ENCODE measurements at places on chromosomes 3 and 15.

DNA sequence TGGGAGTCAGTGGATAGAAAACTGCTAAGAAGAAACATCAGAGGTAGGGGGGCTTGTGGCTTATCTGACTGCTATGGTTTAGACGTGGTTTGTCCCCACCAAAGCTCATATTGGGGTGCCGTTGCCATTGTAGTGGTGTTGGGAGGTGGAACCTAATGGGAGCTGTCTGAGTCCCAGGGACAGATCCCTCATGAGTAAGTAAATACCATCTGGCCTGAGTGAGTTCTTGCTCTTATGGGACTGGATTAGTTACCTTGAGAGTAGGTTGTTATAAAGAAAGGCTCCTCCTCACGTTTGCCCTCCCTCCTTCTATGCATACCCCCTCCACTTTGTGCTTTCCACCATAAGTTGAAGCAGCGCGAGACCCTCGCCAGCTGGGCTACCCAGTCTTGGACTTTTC is 53.4 kb upstream of the VILL start:
- DNase-seq: no peak

DNA sequence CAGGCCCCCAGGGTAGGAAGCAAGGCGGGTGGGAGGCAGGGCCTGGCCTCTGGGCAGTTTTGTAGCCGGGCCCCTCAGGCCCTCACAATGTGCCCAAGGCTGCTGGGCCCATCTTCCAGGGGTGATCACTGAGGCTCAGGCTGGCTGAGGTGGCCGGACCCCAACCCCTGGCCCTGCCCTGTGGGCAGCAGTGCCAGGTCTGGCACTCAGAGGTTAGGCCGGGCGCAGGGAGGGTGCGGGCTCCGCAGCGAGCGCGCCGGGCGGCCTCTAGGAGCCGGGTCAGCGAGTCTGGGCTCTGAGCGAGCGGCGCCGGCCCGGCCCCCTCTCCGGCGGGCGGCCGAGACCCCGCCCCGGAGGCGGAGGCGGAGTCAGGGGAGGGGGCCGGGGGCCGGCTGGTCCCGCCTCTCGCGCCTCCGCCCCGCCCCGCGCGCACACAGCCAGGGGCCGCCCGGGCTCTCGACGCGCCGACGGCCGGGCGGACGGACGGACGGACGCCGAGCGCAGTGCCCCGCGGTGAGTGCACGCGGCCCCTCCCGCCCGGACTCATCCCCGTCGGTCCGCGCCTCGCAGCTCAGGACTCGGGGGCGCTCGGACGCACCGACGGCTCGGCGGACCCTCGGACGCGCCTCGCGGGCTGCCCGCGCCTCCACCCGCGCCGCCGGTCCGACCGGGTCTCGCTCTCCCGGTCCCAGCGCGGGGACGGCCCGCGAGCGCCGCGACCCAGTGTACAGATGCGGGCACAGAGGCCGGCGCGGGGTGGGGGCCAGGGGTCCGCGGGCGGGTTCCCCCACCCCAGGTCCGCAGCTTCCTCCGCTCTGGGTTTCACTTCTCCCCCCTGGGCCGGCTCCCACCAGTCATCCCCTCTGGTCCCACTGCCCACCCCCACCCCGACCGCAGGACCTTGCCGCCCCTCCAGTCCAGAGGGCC is at the start of gene FBLN2:
Gene FBLN2 (plus strand): TSS at position 430 of the 927 bp plus-strand sequence. CDS start 21,231 bp downstream, outside the sequence.
- DNase-seq: peak; percentile 77

DNA sequence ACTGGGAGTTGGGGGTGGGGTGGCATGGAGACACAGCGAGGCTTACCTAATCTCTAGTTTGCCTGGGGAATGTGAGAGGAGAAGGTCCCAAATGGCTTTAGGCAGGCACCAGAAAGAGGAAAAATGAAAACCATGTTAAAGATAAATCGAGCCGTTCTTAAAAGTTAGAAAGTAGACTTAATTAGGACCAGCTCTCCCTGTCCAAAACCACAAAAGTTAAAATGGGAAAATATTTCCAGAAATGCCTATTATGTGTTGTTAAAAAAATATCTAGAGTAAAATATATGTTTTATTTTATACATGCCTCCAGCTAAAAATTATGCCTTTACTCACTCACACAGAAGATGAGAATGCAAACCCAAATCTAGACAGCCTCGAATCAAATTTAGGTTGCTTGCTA is 50.1 kb downstream of the LRTM1 start:
- DNase-seq: no peak

- DNase-seq: peak; percentile 28
Measured at GRCh38 chr3:183287301-183287971, 34.4 kb downstream of the B3GNT5 start.

- no peak for DNase-seq
Measured at GRCh38 chr3:184554461-184554860, 7.1 kb upstream of the EPHB3 start.

DNA sequence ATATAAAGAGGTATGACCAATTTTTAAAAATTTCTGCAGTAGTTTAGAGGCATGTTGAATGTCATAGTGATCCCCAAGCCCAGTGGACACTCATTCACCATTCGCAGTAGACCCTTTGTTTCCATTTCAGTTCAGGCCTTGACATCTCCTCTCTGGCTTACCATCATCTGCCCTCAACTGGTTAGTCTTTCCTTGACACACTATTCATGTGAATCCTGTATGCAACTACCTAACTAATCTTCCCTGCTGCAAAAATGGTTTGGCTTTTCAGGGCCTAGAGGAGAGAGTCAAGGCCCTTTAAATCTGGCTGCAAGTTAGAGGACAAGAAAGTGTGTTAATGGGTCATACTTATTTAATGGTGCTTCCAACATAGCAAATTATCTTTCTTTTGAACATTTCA is 10.9 kb downstream of the APH1B start:
- no peak for DNase-seq

GRCh38 chr3:143120716-143121240 is 1.2 kb downstream of the CHST2 start:
- DNase-seq: peak; percentile 51

GRCh38 chr15:57460208-57460816 is 84.0 kb downstream of the CGNL1 start:
- no peak for DNase-seq

GRCh38 chr3:5822843-5823242 is 635.3 kb downstream of the EDEM1 start:
- DNase-seq: no peak

- DNase-seq: no peak
Measured at GRCh38 chr15:68218331-68218730, 11.2 kb downstream of the CLN6 start.

GRCh38 chr15:55353025-55353424 is 34.0 kb downstream of the PIGB start:
- no peak for DNase-seq

DNA sequence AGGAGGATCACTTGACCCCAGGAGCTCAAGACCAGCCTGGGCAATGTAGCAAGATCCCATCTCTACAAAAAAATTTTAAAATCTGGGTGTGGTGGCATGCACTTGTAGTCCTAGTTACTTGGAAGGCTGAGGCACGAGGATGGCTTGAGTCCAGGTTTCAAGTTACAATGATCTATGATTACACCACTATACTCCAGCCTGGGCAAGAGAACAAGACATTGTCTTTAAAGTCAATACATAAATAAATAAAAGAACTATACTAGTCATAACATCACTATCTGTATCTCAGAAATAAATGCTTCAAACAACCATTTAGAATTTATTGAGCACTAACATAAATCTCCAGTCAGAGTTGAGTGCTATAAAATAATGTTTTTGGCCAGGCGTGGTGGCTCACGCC is 8.5 kb upstream of the PHLDB2 start:
- peak; percentile 60 for DNase-seq
